ENCODE measurements at places on chromosomes 16 and 17. TPM values are rescaled to one million over a fixed set of nuclear protein-coding genes. Genes with fewer than 3 reads are reported as not detected.

The ABCA9 gene
- total RNA-seq = 56.7 TPM

GRCh38 chr16:36336-36984 is 16.9 kb downstream of the POLR3K start:
- no peak for DNase-seq

- no peak for DNase-seq
These were observed 41.0 kb downstream of the CHCT1 start for GRCh38 chr17:60463157-60463835.

DNA sequence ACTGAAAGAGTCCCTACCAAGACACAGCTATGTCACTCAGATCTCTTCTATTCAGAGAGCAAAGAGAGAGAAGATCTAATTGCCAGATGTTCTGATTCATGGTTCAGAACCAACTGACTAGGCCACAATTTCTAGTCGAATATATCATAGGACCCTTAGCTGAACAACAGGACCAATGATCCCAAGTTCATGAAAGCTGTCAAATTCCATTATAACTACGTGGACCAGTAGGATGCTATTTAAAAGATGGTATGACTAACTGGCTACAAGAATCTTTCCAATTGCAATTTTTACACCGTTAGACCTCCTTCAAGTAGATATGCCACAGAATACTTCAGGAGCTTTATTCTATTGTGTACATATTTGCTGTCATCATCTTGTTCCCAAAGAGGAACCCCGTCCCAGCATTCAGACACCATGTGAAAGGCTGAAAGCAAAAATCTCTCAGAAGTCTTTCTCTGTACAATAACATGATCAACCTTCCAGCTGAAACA is 26.0 kb downstream of the DCUN1D3 start:
- no peak for DNase-seq

The CACNA1H gene
- total RNA-seq = 1.6 TPM

DNA sequence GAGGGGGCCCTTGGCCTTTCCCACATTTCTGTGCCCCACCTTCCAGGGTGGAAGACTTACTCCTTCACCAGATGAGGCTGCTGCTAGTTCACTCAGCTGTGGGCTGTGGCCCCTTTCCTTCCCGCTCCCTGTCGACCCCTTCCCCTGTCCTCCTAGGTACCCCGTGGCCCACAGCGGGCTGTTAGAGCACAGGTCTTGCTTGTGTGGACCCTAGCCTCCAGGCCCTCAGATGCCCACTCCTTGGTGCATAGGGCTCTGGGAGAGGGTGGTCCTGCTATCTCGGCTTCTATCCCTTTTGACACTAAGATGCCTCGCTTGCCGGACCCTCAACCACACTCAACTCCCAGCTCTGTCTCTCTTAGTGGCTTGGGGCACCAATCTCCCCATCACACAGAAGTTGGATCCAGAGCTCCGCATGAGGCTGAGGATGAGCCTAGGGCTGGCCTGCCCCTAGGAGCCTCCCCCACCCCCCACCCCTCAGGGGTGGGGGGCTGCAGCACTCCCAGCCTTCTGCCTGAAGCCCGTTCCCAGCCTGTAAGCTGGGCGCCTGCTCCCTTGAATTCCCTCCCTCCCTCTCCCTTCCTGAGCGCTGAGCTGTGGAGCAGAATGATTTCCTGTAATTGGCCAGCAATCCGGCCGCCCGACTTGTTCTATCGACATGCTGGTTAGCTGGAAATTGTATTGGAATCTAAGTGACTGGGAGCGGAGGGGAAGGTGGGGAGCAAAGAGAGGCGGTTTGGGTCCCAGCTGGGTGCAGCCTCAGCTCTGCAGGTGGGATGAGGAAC is 30.9 kb downstream of the DCAKD start:
- DNase-seq = peak; percentile 49

GRCh38 chr16:57838161-57838560 is 35.9 kb upstream of the KIFC3 start:
- no peak for DNase-seq

The TLCD2 gene
- 10.9 TPM for total RNA-seq

The HIC1 gene
- total RNA-seq = 12.6 TPM

DNA sequence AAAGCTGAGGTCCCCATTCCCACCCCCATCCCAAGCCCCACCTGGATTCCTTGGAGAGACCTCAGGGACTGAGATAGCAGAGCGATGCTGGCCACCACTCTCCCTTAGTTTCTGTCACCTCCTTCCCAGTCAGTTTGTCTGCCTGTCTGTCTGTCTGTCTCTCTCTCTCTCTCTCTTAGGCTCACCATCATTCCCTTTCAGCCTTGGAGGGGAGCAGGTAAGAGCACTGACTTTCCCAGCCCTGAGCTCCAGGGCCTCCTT is 5.9 kb downstream of the CD300LB start:
- DNase-seq = no peak

DNA sequence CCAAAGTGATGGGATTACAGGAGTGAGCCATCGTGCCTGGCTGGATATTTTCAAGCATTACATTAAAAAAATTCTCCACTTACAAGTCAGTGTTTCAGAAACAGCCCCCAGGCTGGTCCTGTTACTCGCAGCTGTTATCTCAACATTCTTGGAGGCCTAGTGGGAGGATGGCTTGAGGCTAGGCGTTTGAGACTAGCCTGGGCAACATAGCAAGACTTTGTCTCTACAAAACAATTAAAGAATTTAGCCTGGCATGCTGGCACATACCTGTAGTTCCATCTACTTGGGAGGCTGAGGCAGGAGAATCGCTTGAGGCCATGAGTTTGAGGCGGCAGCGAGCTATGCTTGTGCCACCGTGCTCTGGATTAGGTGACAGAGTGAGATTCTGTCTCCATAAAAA is 26.5 kb upstream of the SPNS3 start:
- no peak for DNase-seq

The SPATA32 gene
- 0.44 TPM for total RNA-seq

The NDEL1 gene
- 51.1 TPM for total RNA-seq

GRCh38 chr16:48347980-48348379 is 37.2 kb downstream of the SIAH1 start:
- no peak for DNase-seq

The SLC47A1 gene
- total RNA-seq = 3.8 TPM

DNA sequence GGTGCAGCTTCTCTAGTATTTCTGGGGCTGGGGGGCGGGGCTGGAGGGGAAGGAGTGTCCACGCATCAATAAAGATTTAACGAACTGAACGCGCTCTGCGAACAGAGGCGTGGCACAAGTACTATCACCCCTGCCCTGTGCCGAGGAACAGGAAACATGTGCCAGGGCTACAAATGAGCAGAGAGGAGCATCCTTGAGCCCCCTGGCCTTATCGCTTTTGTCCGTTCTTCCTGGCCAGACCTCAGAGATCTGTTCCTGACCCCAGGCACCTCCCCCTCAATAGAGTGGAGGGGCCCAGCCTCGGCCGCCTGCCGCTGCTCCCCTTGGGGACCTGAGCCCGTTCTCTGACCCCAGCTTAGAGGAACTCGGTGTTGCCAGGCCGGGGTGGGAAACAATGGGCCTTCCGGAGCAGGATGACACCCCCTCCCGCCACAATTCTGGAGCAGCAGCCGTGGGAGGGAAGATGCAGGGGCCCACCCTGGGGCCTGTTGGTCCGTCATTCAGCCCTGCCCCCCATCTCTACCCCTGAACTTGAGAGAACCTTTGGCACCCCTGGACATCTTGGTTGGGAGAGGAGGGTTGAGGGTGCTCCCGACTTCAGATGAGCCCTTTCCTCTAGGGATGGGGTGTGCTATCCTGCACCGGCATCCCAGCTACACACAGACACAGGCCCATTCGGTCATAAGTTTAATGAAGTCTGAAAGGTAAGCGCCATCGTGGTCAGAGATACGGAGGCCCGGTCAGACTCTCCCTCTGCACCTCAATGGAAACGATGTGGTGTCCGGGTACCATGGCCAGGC is 1.1 kb downstream of the NAA38 start:
- DNase-seq = peak; percentile 41

- DNase-seq = no peak
These were observed 24.3 kb downstream of the ACSF3 start for GRCh38 chr16:89117975-89118289.

DNA sequence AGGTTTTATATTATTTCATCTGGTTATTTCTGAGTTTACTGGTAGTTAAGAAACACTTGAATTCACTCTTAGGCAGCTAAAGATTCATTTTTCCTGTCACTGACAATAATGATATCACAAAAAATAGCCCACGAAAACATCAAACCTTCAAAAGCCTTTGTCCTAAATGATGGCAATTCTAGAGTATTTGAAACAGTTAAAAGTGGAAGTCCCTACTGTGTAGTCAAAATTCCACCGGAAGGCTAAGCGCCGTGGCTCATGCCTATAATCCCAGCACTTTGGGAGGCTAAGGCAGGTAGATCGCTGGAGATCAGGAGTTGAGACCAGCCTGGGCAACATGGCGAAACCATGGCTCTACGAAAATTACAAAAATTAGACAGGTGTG is 103.5 kb downstream of the HIC1 start:
- DNase-seq = no peak

DNA sequence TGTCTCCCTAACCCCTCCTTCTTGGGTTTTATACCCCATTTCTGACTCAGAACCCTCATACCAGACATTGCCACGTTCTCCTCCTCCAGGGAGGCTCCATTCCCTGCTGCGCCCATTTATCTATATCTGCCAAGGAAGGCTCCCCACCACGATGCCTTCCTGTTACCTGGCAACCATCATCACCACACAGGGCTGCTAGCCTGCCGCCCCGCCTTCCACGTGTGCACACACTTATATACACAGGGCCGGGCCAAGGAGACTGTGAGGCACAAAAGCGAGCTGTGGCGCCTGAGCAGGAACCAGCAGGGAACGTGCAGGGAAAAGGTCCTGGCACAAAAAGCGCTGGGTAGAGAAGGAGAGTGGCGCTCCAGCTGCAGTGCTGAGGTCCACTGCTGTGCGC is 261.8 kb downstream of the CBLN1 start:
- DNase-seq = no peak

The MRPS23 gene
- total RNA-seq = 10.7 TPM

GRCh38 chr16:72179204-72179970 is 7.4 kb upstream of the PMFBP1 start:
- DNase-seq = no peak

- DNase-seq = no peak
These were observed 102.6 kb upstream of the HS3ST3A1 start for GRCh38 chr17:13704333-13704732.

DNA sequence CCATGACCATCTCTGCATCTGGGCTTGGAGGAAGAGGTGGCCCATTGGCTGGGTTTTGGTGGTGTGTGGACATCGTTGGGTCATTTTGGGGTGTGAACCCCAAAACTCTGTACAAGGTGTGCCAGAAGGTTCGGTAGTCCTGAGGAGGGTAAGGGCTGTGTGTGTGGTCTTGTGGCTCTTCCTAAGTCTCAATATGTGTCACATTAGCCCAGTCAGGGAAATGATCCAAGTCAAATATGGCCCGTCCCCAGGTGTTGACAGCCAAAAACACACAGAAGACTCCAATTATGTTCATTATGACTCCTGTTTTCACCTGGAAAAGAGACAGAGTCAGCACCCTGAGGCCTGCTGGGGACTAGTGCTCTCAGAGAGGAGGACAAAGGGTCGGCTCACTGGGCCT is 27.1 kb downstream of the SLC13A5 start:
- no peak for DNase-seq

GRCh38 chr17:77893144-77894044 is 65.1 kb upstream of the TNRC6C start:
- no peak for DNase-seq

The DLX3 gene
- 0.98 TPM for total RNA-seq

The ITGA2B gene
- total RNA-seq = 0.66 TPM

GRCh38 chr17:79413611-79414010 is 197.2 kb downstream of the RBFOX3 start:
- no peak for DNase-seq

DNA sequence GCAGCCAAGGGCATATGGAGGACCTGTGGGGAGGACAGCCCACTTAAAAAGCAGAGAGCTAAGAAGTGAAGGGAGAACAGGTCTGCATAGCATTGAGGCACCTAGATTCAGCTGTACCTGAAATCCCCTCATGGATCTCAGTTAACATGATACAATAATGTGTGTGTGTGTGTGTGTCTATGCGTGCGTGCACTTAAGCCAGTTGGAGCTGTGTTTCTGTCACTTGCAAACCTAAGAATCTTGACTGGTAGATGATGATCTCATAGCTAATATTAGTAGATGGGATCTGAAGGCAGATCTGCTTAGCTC is 1.7 kb upstream of the ITPRIPL2 start:
- no peak for DNase-seq

- no peak for DNase-seq
These were observed 185.7 kb downstream of the IRX5 start for GRCh38 chr16:55116165-55116920.
